ENCODE measurements at places on chromosomes 11 and 22.

DNA sequence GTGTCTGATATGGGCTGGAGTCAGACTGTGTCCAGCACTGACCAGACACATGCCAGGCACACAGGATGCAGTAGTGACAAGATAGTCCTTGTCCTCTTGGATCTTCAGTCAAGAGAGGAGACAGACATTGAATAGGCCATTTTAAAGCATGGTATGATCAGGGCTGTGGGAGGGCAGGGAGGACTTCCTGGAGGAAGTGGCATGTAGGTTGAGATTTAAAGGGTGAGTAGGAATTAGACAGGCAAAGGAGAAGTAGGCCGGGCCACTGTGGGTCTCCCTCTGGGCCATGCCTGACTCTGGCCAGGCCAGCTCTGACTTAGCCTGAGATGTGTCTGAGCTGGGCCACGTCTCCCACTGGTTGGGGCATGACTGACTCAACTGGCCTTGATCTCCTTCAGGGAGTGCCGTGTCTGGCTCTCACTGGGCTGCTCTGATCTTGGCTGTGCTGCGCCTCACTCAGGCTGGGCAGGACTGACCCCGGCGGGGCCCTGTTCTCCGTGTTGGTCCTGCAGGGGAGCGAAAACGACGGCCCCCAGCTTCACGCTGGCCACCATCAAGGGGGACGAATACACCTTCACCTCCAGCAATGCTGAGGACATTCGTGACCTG lies 71.2 kb downstream of the MYO7A start:
- no peak for DNase-seq

DNA sequence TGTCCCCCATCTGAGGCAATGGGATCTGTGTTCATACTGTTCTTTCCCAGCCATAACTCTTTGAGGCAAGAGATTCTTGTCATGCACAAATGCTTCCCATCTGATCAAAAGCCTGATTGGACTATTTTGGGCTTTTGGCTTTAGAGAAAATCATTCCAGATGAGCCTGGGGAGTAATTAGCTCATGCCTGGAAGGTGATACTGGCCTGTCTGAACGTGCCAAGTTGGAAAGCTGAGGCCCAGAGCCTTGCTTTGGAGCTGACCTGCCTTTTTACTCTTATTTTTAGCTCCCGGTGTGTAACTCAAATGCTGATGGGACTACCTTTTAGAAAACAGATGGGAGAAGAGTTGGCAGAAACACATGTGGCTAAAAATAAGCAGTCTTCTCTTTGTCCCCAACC lies 105.0 kb downstream of the DBX1 start:
- no peak for DNase-seq

DNA sequence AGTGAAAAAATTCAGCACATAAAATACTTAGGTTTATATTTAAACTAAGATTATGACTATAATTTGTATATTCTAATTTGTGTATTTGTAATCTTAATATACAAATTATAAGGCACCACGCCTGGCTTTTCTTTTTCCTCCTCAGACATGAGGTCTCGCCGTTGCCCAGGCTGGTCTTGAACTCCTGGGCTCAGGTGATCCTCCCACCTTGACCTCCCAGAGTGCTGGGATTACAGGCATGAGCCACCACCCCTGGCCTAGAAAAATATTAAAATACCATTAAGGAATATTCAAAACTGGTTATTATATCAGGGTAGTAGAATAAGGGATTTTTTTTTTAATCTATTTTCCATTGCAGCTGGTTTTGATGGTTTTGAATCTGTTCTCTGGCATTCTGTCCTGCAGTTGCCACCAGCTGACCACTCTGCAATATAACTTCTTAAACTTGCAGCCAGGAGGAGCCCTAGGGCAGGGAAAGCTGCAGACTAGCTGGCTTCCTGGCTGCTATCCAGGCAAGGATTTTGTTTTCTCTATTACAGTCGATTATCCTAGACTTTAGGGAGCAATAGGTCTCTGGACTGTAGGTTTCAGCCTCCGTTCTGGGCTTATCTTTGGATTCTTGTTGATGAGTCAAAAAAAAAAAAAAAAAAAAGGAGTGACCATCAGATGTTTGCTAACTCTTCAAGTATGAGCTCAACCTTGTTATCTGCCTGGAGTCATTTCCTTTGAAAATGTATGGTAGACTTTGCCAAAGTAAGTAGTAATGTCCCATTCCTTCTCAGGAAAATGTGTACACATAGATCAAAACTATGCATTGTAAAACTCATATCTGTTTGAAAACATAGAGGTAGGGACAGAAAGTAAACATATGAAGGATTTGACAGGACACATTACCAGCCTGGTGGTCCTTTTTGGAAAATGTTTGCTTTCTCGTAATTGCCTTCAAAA lies 13.2 kb downstream of the POLA2 start:
- no peak for DNase-seq

GRCh38 chr22:29031227-29032011 lies 30.2 kb downstream of the C22orf31 start:
- DNase-seq = no peak
